Psoas muscle (tissue), 8 donors: ENCODE measurements at places on chromosomes 1 and 21. TPM values are rescaled to one million over a fixed set of nuclear protein-coding genes. Genes with fewer than 3 reads are reported as not detected.

DNA sequence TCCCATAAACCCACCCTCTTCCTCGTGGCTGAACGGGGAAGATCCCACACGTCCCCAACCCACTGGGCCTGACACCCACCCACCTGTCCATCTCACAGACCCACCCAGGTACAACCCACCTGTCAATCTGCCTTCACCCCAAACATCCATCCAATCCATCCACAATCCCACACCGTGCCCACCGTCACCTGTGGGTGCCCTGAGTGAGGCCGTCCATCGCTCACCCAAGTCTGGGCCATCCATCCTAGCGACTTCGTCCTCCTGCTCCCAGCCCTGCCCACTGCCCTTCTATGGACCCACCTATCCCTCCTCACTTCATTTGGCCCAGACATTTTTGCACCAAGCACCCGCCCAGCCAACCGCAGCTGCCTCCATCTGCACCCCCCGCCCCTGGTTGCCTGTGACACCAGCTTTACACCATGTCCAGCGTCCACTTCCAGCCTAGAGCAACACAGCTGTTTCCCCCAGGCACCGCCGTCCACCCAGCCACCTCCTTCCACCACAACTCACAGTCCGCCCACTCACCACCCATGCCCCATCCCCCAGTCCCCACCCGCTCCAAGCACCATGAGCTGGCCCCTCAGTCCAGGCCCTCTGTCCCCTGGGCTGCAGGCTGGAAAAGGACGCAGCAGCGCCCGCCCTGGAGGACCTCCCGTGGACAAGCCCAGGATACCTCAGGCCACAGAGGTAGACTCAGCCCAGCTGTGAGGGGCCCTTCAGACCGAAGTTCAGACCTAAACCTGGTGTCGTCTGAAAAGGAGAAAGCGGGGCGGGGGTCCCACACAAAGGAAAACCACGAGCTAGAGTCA, 7.7 kb downstream of the TTLL10 start:
- no peaks in the 10 kb centered on the region for H3K4me1 ChIP-seq
- H3K36me3 ChIP-seq = no peaks in the 10 kb centered on the region
- DNase-seq = peak; percentile 8
- H3K27me3 ChIP-seq = peaks cover 48% of the 10 kb centered on the region
- no peak overlapping the region for H3K4me3 ChIP-seq

The DCDC2B gene
- not detected for total RNA-seq

The HRNR gene
- not detected for total RNA-seq

DNA sequence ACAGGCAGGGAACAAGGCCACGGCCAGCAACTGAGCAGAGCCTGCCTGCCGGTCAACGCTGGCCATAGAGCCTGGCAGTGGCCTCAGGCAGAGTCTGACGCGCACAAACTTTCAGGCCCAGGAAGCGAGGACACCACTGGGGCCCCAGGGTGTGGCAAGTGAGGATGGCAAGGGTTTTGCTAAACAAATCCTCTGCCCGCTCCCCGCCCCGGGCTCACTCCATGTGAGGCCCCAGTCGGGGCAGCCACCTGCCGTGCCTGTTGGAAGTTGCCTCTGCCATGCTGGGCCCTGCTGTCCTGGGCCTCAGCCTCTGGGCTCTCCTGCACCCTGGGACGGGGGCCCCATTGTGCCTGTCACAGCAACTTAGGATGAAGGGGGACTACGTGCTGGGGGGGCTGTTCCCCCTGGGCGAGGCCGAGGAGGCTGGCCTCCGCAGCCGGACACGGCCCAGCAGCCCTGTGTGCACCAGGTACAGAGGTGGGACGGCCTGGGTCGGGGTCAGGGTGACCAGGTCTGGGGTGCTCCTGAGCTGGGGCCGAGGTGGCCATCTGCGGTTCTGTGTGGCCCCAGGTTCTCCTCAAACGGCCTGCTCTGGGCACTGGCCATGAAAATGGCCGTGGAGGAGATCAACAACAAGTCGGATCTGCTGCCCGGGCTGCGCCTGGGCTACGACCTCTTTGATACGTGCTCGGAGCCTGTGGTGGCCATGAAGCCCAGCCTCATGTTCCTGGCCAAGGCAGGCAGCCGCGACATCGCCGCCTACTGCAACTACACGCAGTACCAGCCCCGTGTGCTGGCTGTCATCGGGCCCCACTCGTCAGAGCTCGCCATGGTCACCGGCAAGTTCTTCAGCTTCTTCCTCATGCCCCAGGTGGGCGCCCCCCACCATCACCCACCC, at the start of gene TAS1R3:
TAS1R3 (plus strand) TSS at position 213 of the 898 bp plus-strand sequence; CDS start at position 279, 66 bp downstream.
- no peak within 1 kb of the TSS for H3K4me3 ChIP-seq
- no peak within 1 kb of the TSS for H3K27ac ChIP-seq
- H3K4me1 ChIP-seq = peaks cover 36% of the 10 kb centered on the region
- no peak for DNase-seq

The MATN1 gene
- not detected for total RNA-seq

GRCh38 chr1:117802531-117803257, 126.7 kb downstream of the GDAP2 start:
- no peaks in the 10 kb centered on the region for H3K36me3 ChIP-seq
- no peak overlapping the region for H3K27ac ChIP-seq
- no peak overlapping the region for H3K4me3 ChIP-seq
- no peak for DNase-seq
- H3K27me3 ChIP-seq = no peaks in the 10 kb centered on the region

GRCh38 chr1:59354709-59355337, 57.9 kb downstream of the FGGY start:
- no peaks in the 10 kb centered on the region for H3K27me3 ChIP-seq
- peak; percentile 37 for DNase-seq
- peaks cover 17% of the 10 kb centered on the region for H3K4me1 ChIP-seq

DNA sequence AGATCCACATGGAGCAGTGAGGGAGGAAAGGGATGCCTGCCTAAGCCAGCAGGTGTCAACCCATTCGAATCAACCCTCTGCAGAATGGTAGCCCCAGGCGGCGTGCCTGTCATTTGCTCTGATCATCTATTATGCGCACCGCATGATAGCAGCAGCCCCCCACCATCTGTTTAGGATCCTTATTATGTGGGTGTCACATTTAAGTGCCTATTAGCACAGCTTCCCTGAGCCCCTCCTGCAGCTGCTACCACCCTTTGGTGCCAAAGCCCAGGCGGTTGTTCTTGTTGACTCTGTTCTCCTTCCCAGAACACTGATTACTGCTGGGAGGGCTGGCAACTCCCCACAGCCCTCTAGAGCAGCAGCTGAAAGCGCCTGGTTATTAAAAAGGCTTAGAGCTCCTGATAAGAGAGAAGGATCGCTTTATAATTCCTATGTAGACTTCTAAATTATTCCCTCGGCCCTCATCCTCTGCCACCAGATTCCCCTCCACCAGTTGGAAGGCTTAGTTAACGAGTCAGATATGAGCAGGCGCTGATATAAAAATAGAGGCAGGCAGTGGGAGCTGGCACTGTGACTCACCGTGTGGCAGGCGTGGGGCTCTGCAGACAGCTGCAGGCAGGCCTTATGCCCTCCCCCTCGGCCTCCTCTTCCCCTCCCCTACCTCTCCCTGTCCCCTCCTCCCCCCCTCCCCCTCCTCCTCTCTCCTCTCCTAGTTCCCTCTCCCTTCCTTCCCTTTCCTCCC, 23.0 kb downstream of the ACTA1 start:
- peak; percentile 81 for DNase-seq
- H3K36me3 ChIP-seq = no peaks in the 10 kb centered on the region
- H3K4me3 ChIP-seq = peak overlapping the region; percentile 51
- H3K4me1 ChIP-seq = peaks cover 47% of the 10 kb centered on the region

- no peak overlapping the region for H3K4me3 ChIP-seq
- DNase-seq = no peak
- no peaks in the 10 kb centered on the region for H3K4me1 ChIP-seq
- no peak overlapping the region for H3K27ac ChIP-seq
- no peaks in the 10 kb centered on the region for H3K36me3 ChIP-seq
- H3K27me3 ChIP-seq = no peaks in the 10 kb centered on the region
These were observed 214.5 kb downstream of the KCNT2 start for GRCh38 chr1:196393742-196394141.

GRCh38 chr1:1891349-1892078, 627 bp upstream of the GNB1 start:
- H3K36me3 ChIP-seq = no peaks in the 10 kb centered on the region
- no peaks in the 10 kb centered on the region for H3K27me3 ChIP-seq
- peak; percentile 92 for DNase-seq
- H3K4me1 ChIP-seq = peaks cover 48% of the 10 kb centered on the region
- H3K27ac ChIP-seq = peak overlapping the region; percentile 88

The WDR64 gene
- not detected for total RNA-seq

DNA sequence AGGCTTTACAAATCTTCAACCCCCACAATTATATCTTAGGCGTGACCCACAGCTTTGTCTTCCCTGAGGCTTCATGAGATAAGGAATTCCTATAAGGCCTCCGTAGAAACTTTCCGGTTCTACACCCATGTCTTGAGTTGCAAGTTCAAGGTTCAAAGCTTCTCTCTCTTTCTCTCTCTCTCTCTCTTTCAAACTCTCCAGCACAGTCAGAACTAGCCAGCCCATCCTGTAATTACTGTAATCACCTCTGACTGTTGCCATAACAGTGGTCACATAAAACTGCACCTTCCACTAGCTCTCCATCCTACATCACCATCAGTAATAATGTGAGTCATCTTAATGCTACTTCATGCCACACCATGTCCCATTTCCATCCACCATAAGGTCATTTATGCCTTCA, 90.0 kb upstream of the NFASC start:
- no peak overlapping the region for H3K4me3 ChIP-seq
- H3K36me3 ChIP-seq = no peaks in the 10 kb centered on the region
- H3K4me1 ChIP-seq = no peaks in the 10 kb centered on the region
- no peak overlapping the region for H3K27ac ChIP-seq
- no peaks in the 10 kb centered on the region for H3K27me3 ChIP-seq

GRCh38 chr1:93394514-93394913, 48.8 kb downstream of the DR1 start:
- DNase-seq = no peak
- no peak overlapping the region for H3K4me3 ChIP-seq
- no peaks in the 10 kb centered on the region for H3K27me3 ChIP-seq

- DNase-seq = no peak
- H3K36me3 ChIP-seq = no peaks in the 10 kb centered on the region
- no peaks in the 10 kb centered on the region for H3K4me1 ChIP-seq
- no peak overlapping the region for H3K27ac ChIP-seq
- no peaks in the 10 kb centered on the region for H3K27me3 ChIP-seq
These were observed 22.6 kb downstream of the PRDM15 start for GRCh38 chr21:41856572-41856971.

- H3K27me3 ChIP-seq = no peaks in the 10 kb centered on the region
- H3K4me1 ChIP-seq = peaks cover 9% of the 10 kb centered on the region
- no peak overlapping the region for H3K27ac ChIP-seq
These were observed 284.8 kb downstream of the HLX start for GRCh38 chr1:221164029-221164428.

DNA sequence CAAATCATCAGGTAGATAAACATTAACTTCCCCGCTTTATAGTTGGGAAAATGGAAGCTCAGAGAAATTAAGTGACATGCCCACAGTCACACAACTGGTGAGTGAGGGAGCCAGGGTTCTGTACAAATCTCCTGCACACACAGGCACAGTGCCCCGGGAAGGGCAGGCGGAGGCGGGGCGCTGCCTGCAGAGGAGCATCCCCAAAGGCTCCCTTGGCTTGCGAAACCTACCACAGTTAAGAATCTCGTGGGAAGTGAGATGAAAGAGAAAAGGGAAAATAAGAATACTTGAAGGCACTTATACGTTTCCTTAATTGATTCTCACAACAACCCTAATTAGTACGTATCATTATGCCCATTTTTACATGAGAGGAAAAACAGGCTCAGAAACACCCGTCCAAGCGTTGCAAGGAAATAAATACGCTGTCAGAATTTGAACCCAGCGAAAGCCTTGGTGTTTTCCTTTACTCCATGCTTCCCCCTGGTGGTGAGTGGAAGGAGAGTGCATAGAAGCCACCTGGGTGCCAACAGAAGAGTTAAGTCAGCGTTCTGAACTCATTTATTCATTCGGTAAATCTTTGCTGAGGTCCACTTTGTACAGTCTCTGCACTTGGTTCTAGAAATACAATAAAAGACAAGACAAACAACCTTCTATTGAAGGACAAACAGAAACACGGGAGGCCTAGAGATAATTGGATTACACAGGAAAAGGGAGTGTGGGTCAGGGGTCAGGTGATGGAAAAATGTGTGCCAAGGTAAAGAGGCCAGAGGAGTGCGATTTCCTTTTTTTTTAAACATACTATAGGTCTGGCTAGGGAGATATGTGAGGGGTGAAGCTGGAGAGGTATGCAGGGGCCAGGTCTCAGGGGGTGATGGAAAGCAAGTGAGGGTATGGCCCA, 28.4 kb downstream of the ACP6 start:
- H3K27me3 ChIP-seq = no peaks in the 10 kb centered on the region
- no peak overlapping the region for H3K4me3 ChIP-seq
- H3K27ac ChIP-seq = no peak overlapping the region
- no peak for DNase-seq
- peaks cover 17% of the 10 kb centered on the region for H3K4me1 ChIP-seq
- H3K36me3 ChIP-seq = peaks cover 32% of the 10 kb centered on the region

GRCh38 chr1:219039017-219039681, 134.5 kb upstream of the LYPLAL1 start:
- H3K4me1 ChIP-seq = no peaks in the 10 kb centered on the region
- H3K36me3 ChIP-seq = no peaks in the 10 kb centered on the region
- DNase-seq = no peak
- H3K4me3 ChIP-seq = no peak overlapping the region

- H3K27me3 ChIP-seq = no peaks in the 10 kb centered on the region
- peak overlapping the region; percentile 97 for H3K27ac ChIP-seq
- DNase-seq = no peak
- peak overlapping the region; percentile 90 for H3K4me3 ChIP-seq
- no peaks in the 10 kb centered on the region for H3K36me3 ChIP-seq
- peaks cover 62% of the 10 kb centered on the region for H3K4me1 ChIP-seq
These were observed 1.2 kb downstream of the PTTG1IP start for GRCh38 chr21:44872323-44872648.
